Hypothalamus (tissue), 51 donors: ENCODE measurements at places on chromosomes 5 and 9.

- no peak for DNase-seq
Measured at GRCh38 chr5:141773779-141774562, 91.9 kb upstream of the ARAP3 start.

- no peak for DNase-seq
Measured at GRCh38 chr5:36614657-36615308, 8.4 kb downstream of the SLC1A3 start.

GRCh38 chr9:88694625-88695024 lies 159.6 kb downstream of the NXNL2 start:
- DNase-seq = no peak

DNA sequence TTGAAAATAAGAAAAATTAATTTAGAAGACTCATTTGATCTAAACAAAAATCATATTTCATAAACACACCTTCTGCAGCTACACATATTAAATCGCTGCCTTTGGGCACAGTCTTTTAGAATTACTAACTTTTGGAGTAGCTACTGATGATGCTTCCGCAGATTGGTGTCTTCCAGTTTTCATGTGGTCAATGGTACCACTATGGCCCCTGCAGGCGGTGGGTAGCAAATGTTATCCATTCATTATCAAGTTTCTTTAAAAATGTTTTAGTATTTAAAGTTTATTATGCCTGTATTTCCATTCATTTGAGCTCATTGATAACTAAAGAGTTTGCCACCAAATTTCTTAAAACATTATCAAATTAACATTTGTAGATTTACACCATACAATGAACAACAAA lies 122.9 kb upstream of the GRAMD2B start:
- no peak for DNase-seq

DNA sequence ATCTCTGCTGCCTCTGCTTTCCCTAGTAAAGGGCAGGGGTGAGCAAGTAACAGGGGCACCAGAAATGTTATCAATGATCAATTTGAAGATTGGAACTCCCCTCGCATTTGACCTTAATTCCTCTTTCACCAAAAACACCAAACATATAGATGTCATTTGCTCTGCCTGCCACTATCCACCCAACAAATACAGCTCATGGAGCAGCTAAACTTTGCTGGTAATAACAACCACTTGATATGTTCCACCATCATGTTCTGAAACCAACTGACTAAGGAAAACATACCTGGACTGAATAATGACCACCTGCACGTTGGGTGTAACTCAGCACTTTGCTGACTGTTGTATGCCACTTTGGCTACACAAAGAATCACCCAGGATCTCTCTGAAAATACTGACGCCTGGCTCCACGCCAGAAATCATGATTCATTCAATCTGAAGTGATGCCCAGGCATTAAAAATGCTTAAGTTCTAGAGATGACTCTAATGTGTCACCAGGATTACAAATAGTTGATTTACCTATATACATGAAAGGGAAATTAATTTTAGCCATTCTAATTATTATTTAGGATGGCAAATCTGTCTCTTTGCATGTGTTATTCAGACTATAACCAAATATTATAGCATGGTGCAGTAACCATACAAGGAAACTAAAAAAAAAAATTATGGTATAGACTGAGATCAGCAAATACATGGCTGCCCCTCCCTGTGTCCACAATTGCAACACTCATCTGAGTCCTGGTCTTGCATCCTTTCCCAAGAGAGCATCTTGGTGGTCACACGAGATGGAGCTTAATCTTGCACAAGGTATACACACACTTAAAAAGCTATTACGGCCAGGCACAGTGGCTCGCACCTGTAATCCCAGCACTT lies 43.1 kb upstream of the TTC39B start:
- no peak for DNase-seq

- DNase-seq = no peak
Measured at GRCh38 chr5:53733853-53734252, 173.4 kb downstream of the NDUFS4 start.

DNA sequence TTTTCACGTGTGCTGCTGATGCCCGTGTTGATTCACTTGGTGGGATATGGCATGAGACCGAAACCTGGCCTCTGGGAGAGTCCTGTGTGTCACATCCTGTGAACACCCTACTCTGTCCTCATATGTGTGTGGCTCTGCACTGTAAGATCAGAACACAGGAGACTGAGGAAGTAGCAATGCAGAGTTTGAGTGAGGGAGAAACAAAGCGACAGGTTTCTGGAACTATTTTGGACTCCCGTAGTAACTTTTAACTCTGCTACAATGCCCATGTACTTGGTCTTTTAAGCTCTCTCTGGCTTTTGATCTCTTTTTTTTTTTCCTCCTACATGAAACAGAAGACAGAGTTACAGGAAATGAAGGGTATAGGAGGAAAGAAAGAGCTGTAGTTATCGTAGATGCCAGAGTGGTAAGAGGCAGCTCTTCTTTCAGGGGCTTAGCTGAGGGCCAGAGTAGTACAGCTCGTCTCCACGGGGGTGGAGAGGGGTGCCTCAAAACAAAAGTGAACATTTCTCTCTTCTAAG lies 26.6 kb downstream of the GRAMD2B start:
- DNase-seq = no peak
